ENCODE measurements at places on chromosomes 3 and 15. TPM values are rescaled to one million over a fixed set of nuclear protein-coding genes. Genes with fewer than 3 reads are reported as not detected.

- no peak for DNase-seq
Measured at GRCh38 chr15:63492541-63493077, 11.8 kb upstream of the USP3 start.

ESYT3 gene
- not detected for total RNA-seq

GRCh38 chr3:179971280-179971679, 65.5 kb downstream of the PEX5L start:
- no peak for DNase-seq

SAXO2 gene
- 0.67 TPM for total RNA-seq

GRCh38 chr15:39919748-39920509, at the start of gene GPR176:
GPR176 (minus strand) TSS chr15:39920266; CDS start chr15:39920026, 240 bp downstream.
- DNase-seq: peak; percentile 89

PP2D1 gene
- not detected for total RNA-seq

- DNase-seq: peak; percentile 57
Measured at GRCh38 chr15:52527911-52528563, 643 bp downstream of the MYO5A start.

GRCh38 chr3:160602259-160602658, 36.9 kb upstream of the KPNA4 start:
- DNase-seq: no peak

IL5RA gene
- not detected for total RNA-seq

GJD2 gene
- total RNA-seq: not detected

DNA sequence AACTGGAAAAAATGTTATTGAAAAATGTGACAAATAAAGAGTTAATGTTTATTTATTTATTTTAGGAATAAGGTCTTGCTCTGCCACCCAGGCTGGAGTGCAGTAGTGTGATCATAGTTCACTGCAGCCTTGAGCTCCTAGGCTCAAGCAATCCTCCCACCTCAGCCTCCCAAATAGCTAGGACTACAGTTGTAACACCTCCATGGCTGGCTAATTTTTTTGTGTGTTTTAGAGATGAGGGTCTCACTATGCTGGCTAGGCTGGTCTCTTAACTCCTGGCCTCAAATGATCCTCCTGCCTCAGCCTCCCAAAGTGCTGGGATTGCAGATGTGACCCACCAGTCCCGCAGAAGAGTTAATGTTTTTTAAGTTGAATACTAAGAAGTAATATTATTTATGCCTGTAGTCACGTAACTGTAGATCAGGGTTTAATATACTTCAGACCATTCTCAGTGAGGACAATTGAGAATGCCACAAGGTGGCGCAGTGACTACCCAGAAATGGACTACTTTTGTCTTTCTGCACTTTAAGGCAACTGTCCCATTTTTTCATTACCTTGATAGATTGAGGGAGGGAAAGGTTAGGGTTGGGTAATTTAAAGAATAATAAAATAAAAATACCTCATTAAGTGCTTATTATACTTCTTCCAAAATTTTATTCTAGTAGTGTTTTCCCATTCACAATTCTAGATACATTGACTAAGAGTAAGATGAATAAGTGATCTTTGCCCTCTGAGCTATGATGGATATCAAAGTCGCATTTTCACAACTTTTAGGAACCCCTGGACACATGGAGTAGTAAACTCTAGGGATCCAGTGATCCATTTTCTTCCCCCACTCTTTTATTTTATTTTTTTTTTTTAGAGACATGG, 6.0 kb downstream of the MUC13 start:
- peak; percentile 74 for DNase-seq

DYNLT2B gene
- total RNA-seq: 14.4 TPM

ZNF80 gene
- not detected for total RNA-seq

CLEC3B gene
- not detected for total RNA-seq

- no peak for DNase-seq
Measured at GRCh38 chr3:192864941-192865340, 52.7 kb downstream of the MB21D2 start.

- DNase-seq: no peak
Measured at GRCh38 chr3:3038201-3038991, 71.8 kb downstream of the IL5RA start.

AMT gene
- 3.3 TPM for total RNA-seq

GRCh38 chr3:185149591-185149990, 3.3 kb downstream of the C3orf70 start:
- DNase-seq: no peak

CIB2 gene
- total RNA-seq: 4.0 TPM

ASB14 gene
- not detected for total RNA-seq

ECE2 gene
- total RNA-seq: not detected

DNA sequence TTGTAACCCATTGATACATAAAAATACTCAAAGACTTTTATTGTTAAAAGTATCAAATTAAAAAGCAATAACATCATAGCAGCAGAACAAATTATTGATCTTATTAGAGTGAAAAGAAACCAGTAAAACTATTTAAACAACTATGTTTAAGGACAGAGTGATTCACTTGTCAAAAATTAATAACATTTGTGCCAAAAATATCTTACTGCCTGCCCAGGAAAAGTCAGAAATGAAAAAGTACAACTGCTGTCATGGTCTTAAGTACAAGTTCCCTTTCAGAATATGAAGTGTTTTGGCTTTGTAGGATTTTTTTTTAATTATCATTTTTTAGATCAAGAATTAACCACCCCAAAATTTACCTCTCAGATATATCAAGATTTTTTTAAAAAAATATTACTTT, 3.4 kb downstream of the IFT57 start:
- DNase-seq: no peak

DNA sequence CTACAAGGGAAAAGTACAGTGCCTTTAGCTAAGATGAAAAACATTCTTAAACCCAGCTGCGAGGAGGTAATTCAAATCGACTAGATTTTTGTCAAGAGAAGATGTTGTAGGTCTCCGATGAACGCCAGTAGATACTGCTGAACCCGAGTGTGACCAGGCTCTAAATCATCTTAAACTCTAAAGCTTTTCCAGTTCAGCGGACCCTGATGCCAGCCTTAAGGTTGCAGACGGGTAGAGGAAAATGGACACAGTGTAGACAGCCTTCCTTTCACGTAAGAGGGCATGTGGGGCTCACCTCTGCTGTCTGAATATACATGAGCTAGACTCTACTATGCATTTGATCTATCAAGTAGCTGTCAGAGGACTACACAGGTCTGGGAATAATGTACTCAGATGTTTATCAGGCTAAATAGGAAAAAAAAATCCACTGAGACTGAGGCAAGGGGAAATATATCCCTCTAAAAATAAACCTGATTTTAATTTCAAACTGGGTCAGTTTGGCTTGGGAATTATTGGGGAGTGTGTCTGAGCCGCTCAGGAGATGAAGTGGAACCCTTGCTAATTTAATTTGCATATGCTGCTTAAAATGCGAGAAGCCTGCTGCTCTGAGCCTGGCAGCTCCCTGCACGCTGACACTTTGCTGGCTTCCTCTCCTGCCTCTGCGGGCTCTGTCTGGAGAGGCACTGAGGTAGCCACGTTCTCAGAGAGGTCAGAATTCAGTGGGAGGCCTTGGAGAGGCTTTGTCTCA, 151.9 kb downstream of the CADPS start:
- DNase-seq: no peak
